ENCODE measurements at places on chromosomes 5 and 9.

GRCh38 chr9:4661611-4662010 is 483 bp upstream of the PLPP6 start:
- H3K36me3 ChIP-seq, result peaks cover 4% of the 10 kb centered on the region
- peaks cover 8% of the 10 kb centered on the region for H3K27me3 ChIP-seq
- H3K4me3 ChIP-seq, result peak overlapping the region; percentile 92
- no peak for DNase-seq

GRCh38 chr9:136542241-136543040 is 3.4 kb downstream of the NOTCH1 start:
- DNase-seq, result no peak
- H3K4me3 ChIP-seq, result no peak overlapping the region
- H3K36me3 ChIP-seq, result peaks cover 8% of the 10 kb centered on the region
- H3K4me1 ChIP-seq, result peaks cover 61% of the 10 kb centered on the region

DNA sequence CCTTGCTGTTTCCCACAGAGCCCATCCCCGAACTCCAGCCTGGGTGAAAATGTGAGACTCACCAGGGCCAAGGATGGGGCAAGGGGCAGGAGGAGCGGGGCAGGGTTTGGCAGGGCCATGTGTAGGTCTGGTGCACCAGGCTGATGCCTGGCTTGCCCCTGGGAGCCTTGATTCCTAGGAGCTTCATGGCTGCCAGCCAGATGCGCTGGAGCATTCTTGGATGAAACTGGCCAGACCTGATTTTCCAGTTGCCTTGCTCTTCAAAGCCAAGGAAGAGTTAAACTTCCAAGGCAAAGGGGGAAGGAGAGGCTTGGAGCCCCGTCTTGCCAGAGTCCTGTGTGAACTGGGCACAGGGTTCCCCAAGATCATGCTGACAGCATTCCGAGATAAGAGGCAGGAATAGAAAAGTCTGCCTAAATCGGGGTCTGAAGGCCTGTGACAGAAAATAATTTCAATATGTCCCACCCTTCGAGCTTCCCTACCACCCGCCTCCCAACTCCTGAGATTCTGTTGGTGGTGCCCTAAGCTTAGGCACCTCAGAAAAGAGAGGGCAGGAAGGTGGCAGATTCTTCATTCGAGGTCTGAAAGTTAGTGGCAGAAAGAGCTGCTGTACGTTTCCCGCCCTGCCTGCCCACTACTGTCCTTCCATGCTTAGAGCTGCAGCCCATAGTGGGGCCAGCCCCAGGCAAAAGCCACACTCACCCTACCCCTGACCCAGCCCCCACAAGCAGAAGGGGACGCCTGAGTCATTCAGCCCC is 20.4 kb downstream of the FAT2 start:
- peaks cover 19% of the 10 kb centered on the region for H3K4me1 ChIP-seq
- no peak overlapping the region for H3K4me3 ChIP-seq
- DNase-seq, result no peak
- H3K27me3 ChIP-seq, result no peaks in the 10 kb centered on the region

- no peak for DNase-seq
- H3K36me3 ChIP-seq, result no peaks in the 10 kb centered on the region
- peaks cover 3% of the 10 kb centered on the region for H3K4me1 ChIP-seq
- H3K27ac ChIP-seq, result no peak overlapping the region
- peaks cover 6% of the 10 kb centered on the region for H3K27me3 ChIP-seq
- no peak overlapping the region for H3K4me3 ChIP-seq
These were observed 168.8 kb upstream of the RAI14 start for GRCh38 chr5:34487159-34487879.

DNA sequence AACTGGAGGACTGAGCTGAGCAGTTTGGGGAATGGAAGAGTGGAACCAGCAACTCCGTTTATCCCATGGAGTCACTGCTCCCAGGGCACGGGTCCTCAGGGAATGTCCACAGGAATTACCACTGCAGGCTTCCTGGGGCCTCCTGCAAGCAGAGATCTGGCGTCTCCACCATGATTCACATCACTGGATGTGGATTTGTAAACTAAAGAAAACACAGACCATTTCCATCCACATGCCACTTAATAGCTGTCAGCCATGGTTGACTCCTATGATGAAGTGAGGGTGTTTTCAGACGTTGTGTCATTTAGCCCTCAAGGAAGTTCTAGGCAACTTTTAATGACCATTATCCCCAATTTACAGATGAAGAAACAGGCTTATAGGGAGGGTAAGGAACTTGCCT is 30.2 kb downstream of the SNCAIP start:
- H3K27me3 ChIP-seq, result peaks cover 5% of the 10 kb centered on the region
- no peak overlapping the region for H3K4me3 ChIP-seq
- H3K36me3 ChIP-seq, result no peaks in the 10 kb centered on the region
- no peaks in the 10 kb centered on the region for H3K4me1 ChIP-seq
- no peak for DNase-seq

DNA sequence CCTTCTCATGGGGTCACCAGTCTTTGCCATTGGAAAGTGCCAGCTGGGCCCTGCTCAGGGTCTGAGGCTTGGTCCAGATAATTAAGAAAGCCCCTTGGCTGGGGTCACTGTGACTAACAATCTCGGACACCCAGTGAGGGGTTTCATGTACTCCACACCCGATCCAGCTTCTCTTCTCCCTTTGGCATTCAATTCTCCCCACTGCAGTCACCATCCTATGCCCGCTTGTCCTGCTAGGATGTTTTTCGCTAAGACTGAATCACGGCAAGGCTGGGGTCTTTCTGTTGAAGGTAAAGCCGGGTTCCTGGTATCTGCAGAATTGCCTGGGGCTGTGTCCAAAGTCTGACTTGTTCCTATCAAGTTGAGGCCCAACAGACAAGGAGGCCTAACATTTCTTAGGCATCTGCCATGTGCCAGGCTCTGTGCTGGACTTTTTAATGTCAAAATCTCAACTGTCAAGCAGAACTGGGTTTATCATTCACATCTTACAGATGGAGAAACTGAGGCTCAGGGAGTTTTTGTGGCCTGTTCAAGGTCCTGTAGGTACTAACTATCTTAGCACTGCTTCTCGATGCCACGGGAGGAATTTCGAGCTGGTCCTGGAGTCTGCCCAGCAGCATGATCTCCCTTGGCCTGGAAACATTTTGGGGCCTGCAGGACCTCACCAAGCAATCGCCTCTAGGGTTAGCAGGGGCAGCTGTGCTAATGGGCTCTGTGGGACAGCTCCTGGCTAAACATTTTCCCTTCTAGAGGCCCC is 142.0 kb upstream of the ALDH1B1 start:
- H3K4me3 ChIP-seq, result no peak overlapping the region
- no peaks in the 10 kb centered on the region for H3K36me3 ChIP-seq
- H3K27me3 ChIP-seq, result no peaks in the 10 kb centered on the region
- H3K4me1 ChIP-seq, result no peaks in the 10 kb centered on the region
- no peak overlapping the region for H3K27ac ChIP-seq
- DNase-seq, result no peak

DNA sequence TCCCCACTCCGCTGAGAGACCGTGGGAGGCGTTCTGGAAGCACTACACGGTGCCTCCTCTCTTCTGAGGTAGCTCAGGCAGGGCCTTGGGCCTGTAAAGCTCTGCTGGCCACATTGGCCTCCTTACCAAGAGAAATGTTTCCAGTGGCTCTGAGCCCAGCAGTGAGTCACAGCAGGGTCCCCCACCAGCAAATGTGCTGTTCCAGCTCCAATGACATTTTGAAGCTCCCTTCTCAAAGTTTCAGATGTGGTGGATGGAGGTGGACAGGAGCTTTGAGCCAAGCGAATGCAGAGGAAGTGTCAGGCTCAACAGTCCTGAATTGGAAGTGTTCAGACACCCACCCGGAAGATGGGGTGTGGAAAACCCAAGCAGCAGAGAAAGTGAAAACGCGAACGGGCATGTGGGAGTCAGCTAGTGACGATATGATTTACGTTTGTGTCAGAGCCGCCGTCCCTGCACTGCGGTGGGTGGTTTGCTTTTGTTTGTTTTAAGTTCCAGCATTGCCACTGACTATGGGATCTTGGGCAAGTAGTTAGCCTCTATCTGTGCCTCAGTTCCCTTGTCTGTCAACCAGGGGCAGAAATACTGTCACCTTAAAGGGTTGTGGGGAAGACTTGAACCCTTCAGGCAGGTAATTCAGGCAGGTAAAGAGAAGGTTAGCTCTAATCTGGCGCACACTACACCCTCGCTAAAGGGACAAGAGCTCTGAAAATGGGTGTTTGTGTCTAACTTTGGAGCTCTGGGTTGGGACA is 38.2 kb downstream of the C5orf15 start:
- peak overlapping the region; percentile 96 for H3K27ac ChIP-seq
- no peaks in the 10 kb centered on the region for H3K27me3 ChIP-seq
- peaks cover 86% of the 10 kb centered on the region for H3K4me1 ChIP-seq

GRCh38 chr5:54440456-54440893 is 15.0 kb upstream of the HSPB3 start:
- H3K4me3 ChIP-seq, result peak overlapping the region; percentile 47
- H3K36me3 ChIP-seq, result no peaks in the 10 kb centered on the region
- H3K4me1 ChIP-seq, result peaks cover 23% of the 10 kb centered on the region
- no peaks in the 10 kb centered on the region for H3K27me3 ChIP-seq
- peak overlapping the region; percentile 89 for H3K27ac ChIP-seq
- no peak for DNase-seq

- no peaks in the 10 kb centered on the region for H3K36me3 ChIP-seq
- H3K4me1 ChIP-seq, result no peaks in the 10 kb centered on the region
- H3K27ac ChIP-seq, result no peak overlapping the region
- no peak overlapping the region for H3K4me3 ChIP-seq
These were observed 54.9 kb upstream of the BOD1 start for GRCh38 chr5:173671121-173671949.

DNA sequence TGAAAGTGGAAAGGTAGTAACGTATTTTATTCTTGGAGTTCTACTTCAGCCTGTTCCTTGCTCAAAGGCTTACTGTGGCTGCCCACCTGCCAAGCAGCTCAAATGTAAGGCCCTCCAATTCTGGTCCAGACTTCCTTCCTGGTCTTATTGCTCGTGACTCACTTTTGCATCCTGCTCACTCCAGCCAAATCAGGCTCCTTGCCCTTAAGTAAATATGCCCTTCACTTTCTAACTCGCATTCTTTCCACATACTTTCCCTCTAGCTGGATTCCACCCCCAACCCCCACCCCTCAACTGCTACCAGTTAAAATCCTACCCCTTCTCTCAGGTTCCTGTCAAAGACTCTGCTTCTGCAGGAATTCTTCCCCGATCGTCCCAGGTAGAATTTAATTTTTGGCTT is 96.6 kb downstream of the GALNT10 start:
- peaks cover 15% of the 10 kb centered on the region for H3K36me3 ChIP-seq
- no peak for DNase-seq
- peaks cover 44% of the 10 kb centered on the region for H3K4me1 ChIP-seq
- H3K27me3 ChIP-seq, result no peaks in the 10 kb centered on the region
- H3K27ac ChIP-seq, result no peak overlapping the region

- peak; percentile 83 for DNase-seq
- H3K4me1 ChIP-seq, result peaks cover 55% of the 10 kb centered on the region
- H3K27me3 ChIP-seq, result peaks cover 2% of the 10 kb centered on the region
- peaks cover 8% of the 10 kb centered on the region for H3K36me3 ChIP-seq
- peak within 1 kb of the TSS; percentile 96 for H3K4me3 ChIP-seq
These were observed at the start of gene RGMB for GRCh38 chr5:98773464-98774191. TSS of gene RGMB (plus strand) at chr5:98773663. CDS start at chr5:98774071, 408 bp downstream.

- no peak overlapping the region for H3K27ac ChIP-seq
- no peaks in the 10 kb centered on the region for H3K27me3 ChIP-seq
- DNase-seq, result no peak
- no peak overlapping the region for H3K4me3 ChIP-seq
- no peaks in the 10 kb centered on the region for H3K36me3 ChIP-seq
These were observed 19.0 kb downstream of the OLFML2A start for GRCh38 chr9:124795881-124796431.

DNA sequence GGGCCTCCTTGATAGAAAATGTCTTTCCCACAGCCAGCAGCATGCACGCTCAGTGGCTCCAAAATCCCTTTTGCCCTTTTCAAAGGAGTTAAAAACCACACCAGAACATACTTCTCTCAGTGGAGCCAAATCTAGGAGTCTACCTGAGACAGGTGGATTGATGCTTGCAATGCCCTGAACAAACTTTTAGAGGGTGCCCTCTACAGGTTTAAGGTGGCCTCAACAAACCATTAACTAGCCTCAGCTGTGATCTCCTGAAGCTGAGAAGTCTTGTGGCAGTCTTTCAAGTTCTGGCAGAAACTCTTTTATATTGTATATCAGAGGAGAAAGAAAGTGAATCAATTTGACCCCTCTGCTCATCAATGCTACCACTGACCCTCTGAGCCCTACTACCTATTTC is 125.4 kb downstream of the MED27 start:
- no peaks in the 10 kb centered on the region for H3K27me3 ChIP-seq
- H3K4me3 ChIP-seq, result no peak overlapping the region
- no peak overlapping the region for H3K27ac ChIP-seq
- peaks cover 4% of the 10 kb centered on the region for H3K4me1 ChIP-seq
- H3K36me3 ChIP-seq, result peaks cover 16% of the 10 kb centered on the region

- H3K27ac ChIP-seq, result no peak overlapping the region
- peaks cover 5% of the 10 kb centered on the region for H3K4me1 ChIP-seq
- DNase-seq, result no peak
- H3K36me3 ChIP-seq, result no peaks in the 10 kb centered on the region
- H3K4me3 ChIP-seq, result no peak overlapping the region
- H3K27me3 ChIP-seq, result peaks cover 5% of the 10 kb centered on the region
These were observed 143.0 kb downstream of the GPBP1 start for GRCh38 chr5:57316798-57317327.

DNA sequence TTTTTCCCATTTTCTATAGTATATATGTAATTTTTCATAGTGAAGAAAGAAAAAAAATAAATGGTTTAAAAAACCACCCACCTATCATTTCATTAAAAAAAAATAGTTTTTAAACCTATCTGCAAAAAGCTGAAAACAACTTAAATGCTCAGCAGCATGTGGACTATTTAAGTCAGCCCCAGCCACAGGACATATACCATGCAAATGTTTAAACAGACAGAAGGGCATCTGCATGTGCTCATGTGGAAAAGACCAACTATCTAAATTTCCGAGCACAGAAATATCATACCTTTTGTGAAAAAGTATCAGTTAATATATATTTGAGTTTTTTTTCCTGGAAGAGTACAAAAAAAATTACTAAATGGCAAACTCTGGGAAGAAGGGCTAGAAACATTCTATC is 143.4 kb downstream of the EPB41L4A start:
- DNase-seq, result no peak
- no peaks in the 10 kb centered on the region for H3K27me3 ChIP-seq
- no peaks in the 10 kb centered on the region for H3K36me3 ChIP-seq
- no peak overlapping the region for H3K4me3 ChIP-seq
- no peak overlapping the region for H3K27ac ChIP-seq

GRCh38 chr5:13749766-13750165 is 194.7 kb downstream of the DNAH5 start:
- DNase-seq, result no peak
- H3K4me3 ChIP-seq, result no peak overlapping the region
- H3K27me3 ChIP-seq, result no peaks in the 10 kb centered on the region
- H3K27ac ChIP-seq, result no peak overlapping the region
- H3K4me1 ChIP-seq, result no peaks in the 10 kb centered on the region

- no peaks in the 10 kb centered on the region for H3K27me3 ChIP-seq
- H3K4me1 ChIP-seq, result peaks cover 77% of the 10 kb centered on the region
- DNase-seq, result no peak
- H3K27ac ChIP-seq, result no peak overlapping the region
- H3K36me3 ChIP-seq, result peaks cover 11% of the 10 kb centered on the region
- no peak overlapping the region for H3K4me3 ChIP-seq
These were observed 11.5 kb downstream of the MAN2A1 start for GRCh38 chr5:109701252-109701651.

- DNase-seq, result no peak
- no peak overlapping the region for H3K4me3 ChIP-seq
- H3K27me3 ChIP-seq, result peaks cover 3% of the 10 kb centered on the region
- H3K36me3 ChIP-seq, result no peaks in the 10 kb centered on the region
- H3K27ac ChIP-seq, result no peak overlapping the region
These were observed 13.4 kb upstream of the PCSK5 start for GRCh38 chr9:75876999-75877640.

All from activated B cell treated with CpG ODN at 0.5 μM for 24 hours (primary cell).